ENCODE measurements at places on chromosomes 1 and 21. TPM values are rescaled to one million over a fixed set of nuclear protein-coding genes. Genes with fewer than 3 reads are reported as not detected.

GRCh38 chr1:230016159-230016558 lies 50.9 kb upstream of the GALNT2 start:
- H3K36me3 ChIP-seq: no peaks in the 10 kb centered on the region
- no peak for DNase-seq
- peaks cover 3% of the 10 kb centered on the region for H3K4me1 ChIP-seq
- no peak overlapping the region for H3K4me3 ChIP-seq
- no peaks in the 10 kb centered on the region for H3K27me3 ChIP-seq

Gene NR5A2
- 8.5 TPM for total RNA-seq

Gene KRTAP12-2
- not detected for total RNA-seq

DNA sequence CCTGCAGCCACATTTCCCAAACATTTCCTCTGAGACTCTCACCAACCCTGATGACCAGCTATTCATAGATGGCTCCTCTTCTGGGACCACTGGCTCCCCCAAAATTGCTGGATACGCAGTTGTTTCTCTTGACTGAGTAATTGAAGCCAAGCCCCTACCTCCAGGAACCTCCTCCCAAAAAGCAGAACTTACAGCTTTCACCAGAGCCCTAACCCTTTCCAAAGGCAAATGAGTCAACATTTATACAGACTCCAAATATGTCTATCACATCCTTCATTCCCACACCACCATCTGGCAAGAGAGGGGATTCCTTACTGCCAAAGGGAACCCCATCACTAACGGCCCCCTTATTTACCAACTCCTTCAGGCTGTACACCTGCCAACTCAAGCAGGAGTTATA lies 20.3 kb upstream of the CA6 start:
- no peak overlapping the region for H3K27ac ChIP-seq
- no peak overlapping the region for H3K4me3 ChIP-seq
- H3K4me1 ChIP-seq: no peaks in the 10 kb centered on the region
- no peaks in the 10 kb centered on the region for H3K36me3 ChIP-seq
- DNase-seq: no peak

Gene UBE2U
- not detected for total RNA-seq

Gene ANGPTL7
- 0.21 TPM for total RNA-seq

DNA sequence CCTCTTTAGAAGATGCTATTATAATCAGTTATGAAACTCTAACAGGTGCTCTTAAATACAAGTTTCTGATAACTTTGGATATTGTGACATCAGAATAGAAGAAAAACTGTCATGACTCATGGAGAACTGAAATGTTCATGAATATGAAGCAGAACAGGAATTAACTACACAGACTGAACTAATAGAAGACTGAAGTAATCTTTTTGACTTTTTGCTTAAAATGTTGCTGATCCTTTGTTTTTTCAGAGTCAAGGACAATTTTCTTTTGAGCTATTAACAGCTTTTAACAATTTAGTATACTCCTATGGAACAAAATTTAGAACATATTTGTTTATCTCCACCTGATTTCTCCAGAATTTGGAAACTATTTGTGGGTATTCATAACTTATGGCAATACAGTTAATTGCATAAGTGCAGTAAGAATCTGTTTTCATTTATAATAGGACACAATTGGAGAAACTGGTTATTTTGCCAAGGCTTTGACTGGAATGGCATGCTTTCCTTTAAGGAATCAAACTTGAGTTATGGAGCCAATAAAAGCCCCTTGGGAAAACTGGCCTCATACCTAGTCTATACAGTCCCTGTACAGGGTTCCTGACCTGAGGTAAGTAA lies 18.7 kb upstream of the PLA2G5 start:
- no peaks in the 10 kb centered on the region for H3K36me3 ChIP-seq
- no peak overlapping the region for H3K4me3 ChIP-seq
- no peak overlapping the region for H3K27ac ChIP-seq

GRCh38 chr1:218242171-218242570 lies 42.9 kb upstream of the RRP15 start:
- no peaks in the 10 kb centered on the region for H3K4me1 ChIP-seq
- no peaks in the 10 kb centered on the region for H3K27me3 ChIP-seq
- H3K4me3 ChIP-seq: no peak overlapping the region
- no peak for DNase-seq
- H3K36me3 ChIP-seq: no peaks in the 10 kb centered on the region

DNA sequence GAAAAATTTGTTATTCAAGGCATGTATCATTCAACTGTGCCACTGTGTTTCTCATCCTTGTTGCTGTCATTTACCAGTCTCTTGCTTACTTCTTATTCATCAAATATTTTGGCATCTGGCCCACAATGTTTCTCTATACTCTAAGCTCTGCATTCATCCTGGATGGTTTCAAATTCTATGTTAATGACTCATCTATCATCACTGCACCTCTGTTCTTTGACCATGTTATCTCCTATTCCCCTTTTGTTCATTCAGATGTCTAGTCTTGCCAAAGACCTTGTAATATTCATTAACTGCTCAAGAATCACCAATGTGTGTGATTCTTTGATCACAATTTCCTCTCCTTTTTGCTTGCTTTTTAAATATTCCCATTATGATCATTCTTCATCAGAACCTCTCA lies 54.6 kb upstream of the PRKACB start:
- H3K36me3 ChIP-seq: no peaks in the 10 kb centered on the region
- H3K4me3 ChIP-seq: no peak overlapping the region
- H3K27ac ChIP-seq: no peak overlapping the region
- no peaks in the 10 kb centered on the region for H3K27me3 ChIP-seq
- no peak for DNase-seq

Gene ALDH4A1
- total RNA-seq: 12.5 TPM

DNA sequence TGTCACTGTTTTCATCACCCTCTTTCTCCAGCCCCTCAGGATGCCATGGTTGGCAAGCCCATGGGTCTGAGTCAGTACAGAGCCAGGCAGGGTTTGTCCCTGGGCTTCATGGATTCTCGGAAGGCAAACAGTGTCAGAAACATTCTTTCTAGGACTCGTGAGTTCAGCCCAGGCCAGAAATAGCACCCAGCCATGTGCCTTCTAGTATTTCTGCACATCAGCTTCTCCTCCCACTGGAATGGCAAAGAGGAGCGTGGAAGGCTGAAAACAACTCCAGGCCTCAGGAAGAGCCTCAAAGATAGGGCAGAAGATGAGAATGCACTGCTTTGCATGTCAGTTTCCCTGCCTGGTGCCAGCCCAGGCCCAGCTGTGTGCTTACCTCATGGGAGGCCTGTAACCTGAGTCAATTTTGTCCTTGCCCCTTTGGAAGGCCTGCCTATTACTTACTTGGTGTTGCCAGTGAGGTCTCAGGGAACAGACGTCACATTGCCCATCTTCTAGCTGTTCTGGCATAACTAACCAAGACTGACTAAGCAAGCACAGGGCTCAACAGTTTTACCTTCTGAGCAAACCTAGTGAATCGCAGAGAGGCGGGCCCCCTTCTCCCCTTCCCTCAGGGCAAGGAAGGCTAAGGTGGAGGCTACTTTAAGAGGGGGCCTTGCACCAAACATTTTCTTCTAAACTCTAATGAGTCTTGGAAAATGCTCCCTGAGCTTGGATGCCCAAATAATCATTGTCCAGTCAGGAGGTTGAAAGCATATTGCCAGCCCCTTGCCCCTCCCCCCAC lies 42.4 kb downstream of the GLUL start:
- no peak overlapping the region for H3K4me3 ChIP-seq
- no peaks in the 10 kb centered on the region for H3K36me3 ChIP-seq
- no peak for DNase-seq
- H3K27ac ChIP-seq: no peak overlapping the region
- no peaks in the 10 kb centered on the region for H3K4me1 ChIP-seq

GRCh38 chr1:159653201-159653600 lies 61.2 kb downstream of the CRP start:
- H3K4me3 ChIP-seq: no peak overlapping the region
- H3K27me3 ChIP-seq: no peaks in the 10 kb centered on the region
- H3K36me3 ChIP-seq: no peaks in the 10 kb centered on the region
- H3K27ac ChIP-seq: no peak overlapping the region

GRCh38 chr1:213541641-213542040 lies 446.1 kb upstream of the PROX1 start:
- no peak for DNase-seq
- no peaks in the 10 kb centered on the region for H3K36me3 ChIP-seq
- H3K27me3 ChIP-seq: no peaks in the 10 kb centered on the region
- H3K27ac ChIP-seq: no peak overlapping the region
- no peaks in the 10 kb centered on the region for H3K4me1 ChIP-seq
- no peak overlapping the region for H3K4me3 ChIP-seq

- H3K27me3 ChIP-seq: no peaks in the 10 kb centered on the region
- H3K4me1 ChIP-seq: no peaks in the 10 kb centered on the region
- H3K4me3 ChIP-seq: no peak overlapping the region
Observed at GRCh38 chr1:111222308-111223125, 5.0 kb upstream of the CHI3L2 start.

Gene CBR3
- total RNA-seq: 5.1 TPM

Gene GPA33
- 1.5 TPM for total RNA-seq

Gene TMEM61
- total RNA-seq: 2.1 TPM

GRCh38 chr1:113390871-113391648 lies 745 bp downstream of the MAGI3 start:
- H3K27me3 ChIP-seq: no peaks in the 10 kb centered on the region
- peaks cover 8% of the 10 kb centered on the region for H3K4me1 ChIP-seq
- peak overlapping the region; percentile 80 for H3K4me3 ChIP-seq
- peak; percentile 33 for DNase-seq
- no peaks in the 10 kb centered on the region for H3K36me3 ChIP-seq
- peak overlapping the region; percentile 92 for H3K27ac ChIP-seq

Measured in lung (tissue), 17 donors.